ENCODE measurements at places on chromosomes 16 and 17.

DNA sequence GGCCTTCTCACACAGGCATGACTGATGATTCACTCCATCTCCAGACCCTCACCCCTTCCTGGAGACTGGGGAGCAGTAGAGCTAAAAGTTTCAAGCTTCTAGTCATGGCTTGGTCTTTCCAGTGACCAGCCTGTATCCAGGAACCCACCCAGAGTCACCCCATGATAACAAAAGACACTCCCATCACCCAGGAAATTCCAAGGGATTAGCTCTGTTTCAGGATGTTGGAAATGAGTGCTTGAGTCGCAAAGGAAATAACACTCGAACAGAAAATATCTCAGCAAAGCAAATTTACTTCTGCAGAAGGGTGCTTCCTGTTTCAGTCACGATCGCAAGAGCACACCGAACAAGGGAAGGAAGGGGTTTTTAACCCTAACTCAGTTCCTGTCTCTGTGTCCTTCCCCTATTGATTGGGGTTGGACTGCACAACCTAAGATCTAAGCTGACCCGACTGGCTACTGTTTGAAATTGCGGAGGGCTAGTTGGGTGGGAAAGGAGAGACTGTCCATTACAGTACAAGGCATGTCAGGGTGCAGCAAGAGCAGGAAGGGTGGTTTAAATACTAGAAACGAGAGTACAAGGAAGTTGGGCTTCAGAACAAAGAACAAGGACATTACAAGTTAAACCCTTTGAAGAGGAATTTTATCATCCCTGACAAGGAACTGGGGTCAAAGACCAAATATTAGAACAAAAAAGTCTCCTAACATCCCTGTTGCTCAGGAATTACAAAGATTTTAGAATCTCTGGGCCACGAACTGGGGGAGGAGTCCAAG is 224.4 kb upstream of the CACNG5 start:
- DNase-seq: no peak

- DNase-seq: no peak
These were observed 43.7 kb upstream of the GOSR1 start for GRCh38 chr17:30433514-30433913.

- DNase-seq: no peak
These were observed 13.1 kb upstream of the ZNF267 start for GRCh38 chr16:31860508-31860907.

- DNase-seq: no peak
These were observed 31.8 kb upstream of the TMEM132E start for GRCh38 chr17:34547453-34548063.

- DNase-seq: no peak
These were observed 30.3 kb upstream of the IL17C start for GRCh38 chr16:88608076-88608475.

GRCh38 chr16:12120217-12120981 is 143.9 kb downstream of the SNX29 start:
- no peak for DNase-seq

- peak; percentile 83 for DNase-seq
These were observed 792 bp upstream of the RAC3 start for GRCh38 chr17:82030470-82031302.

GRCh38 chr17:83118071-83118841 is 38.8 kb downstream of the METRNL start:
- DNase-seq: no peak

GRCh38 chr16:14346278-14347142 is 275.4 kb downstream of the MRTFB start:
- no peak for DNase-seq

DNA sequence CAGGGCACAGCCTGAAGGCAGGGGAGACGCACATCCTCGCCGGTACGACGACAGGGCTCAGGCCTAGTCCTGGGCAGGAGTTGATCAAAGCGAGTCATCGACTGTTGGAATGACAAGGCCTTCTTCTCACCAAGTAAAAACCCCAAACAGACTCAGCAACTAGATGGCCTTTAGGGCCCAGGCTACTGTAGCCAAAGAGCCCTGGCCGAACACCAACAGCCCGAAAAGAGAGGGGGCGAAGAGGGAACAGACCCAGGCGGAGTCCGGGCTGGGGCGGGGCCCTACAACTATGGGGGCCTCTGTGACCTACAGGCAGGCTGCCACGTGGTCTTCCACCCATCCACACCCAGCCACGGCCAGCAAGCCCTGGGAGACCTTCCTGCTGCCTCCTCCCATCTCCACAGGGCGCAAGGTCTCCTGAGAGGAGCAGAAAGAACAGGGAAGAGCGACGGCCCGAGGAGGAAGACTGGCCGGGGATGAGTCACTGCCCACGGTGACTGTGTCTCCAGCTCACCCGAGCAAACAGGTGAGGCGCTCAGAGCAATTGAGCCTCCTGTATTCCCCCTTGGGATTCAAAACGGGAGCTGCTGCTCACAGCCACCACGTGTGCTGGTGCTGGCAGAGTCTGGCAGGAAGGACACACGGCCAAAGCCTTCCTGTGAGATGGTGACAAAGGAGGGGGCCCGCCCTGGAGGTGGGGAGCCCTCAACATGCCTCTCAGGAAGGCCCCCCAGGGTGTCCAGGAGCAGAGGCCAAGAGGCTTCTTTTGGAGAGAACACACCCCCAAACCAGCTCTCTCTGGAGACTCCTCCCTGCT is 17.7 kb downstream of the SLC16A3 start:
- no peak for DNase-seq

DNA sequence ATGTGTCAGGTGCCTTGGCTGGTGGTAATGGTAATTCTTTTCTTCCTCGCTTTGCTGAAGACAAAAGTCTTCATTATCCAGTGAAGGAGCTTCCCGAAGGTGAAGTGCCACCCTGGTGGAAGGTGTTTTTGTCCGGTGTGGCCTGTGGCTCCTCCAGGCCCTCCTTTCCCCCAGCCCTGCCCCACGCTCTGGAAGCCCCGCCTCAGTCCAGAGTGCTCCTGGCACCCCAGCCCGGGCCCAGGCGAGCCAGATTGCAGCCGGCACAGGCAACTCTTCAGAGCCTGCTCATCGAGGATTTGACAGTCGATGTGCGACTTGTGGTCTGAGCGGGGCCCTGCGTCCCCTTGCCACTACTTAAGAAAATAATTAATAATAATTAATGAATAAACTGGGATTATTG is 93.7 kb downstream of the MGAT5B start:
- DNase-seq: no peak

GRCh38 chr17:61403801-61404662 is 4.4 kb downstream of the TBX2 start:
- no peak for DNase-seq

GRCh38 chr17:45336390-45337182 is 19.8 kb upstream of the MAP3K14 start:
- no peak for DNase-seq

DNA sequence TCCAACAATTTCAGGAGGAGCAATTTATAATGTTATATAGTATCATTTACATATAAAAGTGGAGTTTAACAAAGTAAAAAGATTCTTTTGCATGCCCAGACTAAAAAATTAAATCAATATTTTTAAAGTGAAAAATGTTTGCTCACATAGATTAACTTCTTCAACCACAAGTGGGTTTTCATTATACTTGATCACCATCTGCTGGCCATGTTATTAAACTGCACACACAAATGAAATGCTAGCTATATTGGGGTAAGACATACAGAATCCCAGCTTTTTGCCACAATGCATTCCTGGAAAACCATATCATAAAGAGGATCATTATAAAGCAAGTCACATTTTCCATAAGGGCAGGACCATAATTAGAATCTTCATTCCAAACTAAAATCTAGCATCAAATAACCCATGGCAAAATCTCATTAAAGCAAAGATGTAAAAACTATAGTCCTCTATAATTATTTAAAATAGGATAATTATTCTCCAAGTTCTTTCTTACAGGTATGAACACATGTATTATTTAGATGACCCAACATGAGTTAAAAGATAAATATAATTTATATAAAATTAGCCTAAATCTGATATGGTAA is 26.3 kb downstream of the CEP112 start:
- DNase-seq: no peak

GRCh38 chr16:25051406-25052150 is 36.4 kb upstream of the ARHGAP17 start:
- DNase-seq: no peak

DNA sequence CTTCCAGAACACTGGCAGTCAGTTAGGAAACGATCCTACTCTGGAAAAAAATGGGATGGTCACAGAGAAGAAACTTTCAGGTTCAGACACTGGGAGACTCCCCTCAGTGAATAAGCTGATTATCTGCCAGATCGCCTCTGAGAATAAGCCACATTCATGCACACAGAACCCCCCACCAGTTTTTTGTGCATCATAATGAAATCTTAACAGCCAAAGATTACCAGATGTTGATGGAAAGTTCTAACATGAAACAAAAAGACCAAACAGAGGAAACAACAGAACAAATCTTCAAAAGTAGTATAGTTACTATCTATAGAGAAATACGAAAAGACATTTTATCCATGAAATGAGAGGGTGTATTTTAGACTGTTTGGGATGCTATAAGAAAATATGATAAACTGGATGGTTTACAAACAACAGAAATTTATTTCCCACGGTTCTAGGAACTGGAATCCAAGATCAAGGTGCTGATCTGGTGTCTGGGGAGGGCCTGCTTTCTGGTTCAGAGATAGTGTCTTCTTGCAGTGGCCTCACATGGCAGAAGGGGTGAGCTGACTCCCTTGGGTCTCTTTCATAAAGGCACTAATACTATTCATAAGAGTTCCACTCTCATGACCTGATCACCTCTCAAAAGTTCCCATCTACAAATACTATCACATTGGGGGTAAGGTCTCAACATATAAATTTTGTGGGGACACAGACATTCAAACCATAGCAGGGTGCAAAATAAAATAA is 8.0 kb upstream of the AMZ2 start:
- DNase-seq: no peak

GRCh38 chr17:66847704-66848103 is 12.8 kb downstream of the CACNG5 start:
- DNase-seq: no peak

DNA sequence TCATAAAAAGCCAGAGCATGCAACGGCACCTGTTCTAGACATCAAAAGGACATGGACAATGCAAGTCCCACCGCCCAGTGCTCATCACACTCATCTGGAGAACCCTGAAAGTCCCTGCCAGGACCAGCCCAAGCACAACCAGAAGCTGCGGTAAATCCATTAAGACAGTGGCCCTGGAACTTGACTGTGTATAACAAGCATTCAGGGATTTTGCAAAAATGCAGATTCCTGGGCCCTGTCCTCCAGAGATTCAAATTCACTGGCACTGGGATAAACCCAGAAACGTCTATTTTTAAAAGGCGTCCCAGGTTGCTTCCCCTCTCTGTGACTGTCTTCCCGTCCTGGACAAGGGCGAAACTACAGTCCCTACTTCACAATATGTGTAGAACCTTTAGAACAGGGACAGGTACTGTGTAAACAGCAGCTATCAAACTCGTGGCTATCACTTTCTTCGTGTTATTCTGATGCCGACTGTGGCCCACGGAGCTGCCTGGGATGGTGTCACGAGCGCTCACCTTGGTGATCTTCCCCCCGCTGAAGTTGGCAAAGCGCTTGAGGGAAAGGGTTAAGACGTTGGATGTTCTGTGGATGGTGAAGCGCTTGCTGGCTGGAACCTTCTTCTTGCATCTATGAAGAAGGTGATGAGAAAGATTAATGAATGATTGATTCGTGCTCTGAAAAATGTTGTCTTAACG is 22.3 kb downstream of the USP36 start:
- DNase-seq: no peak

- DNase-seq: no peak
These were observed 37.0 kb downstream of the CUEDC1 start for GRCh38 chr17:57918017-57918895.

GRCh38 chr17:76585649-76586593 is at the start of gene ST6GALNAC2:
ST6GALNAC2 (minus strand) TSS chr17:76585860; CDS start chr17:76585808, 52 bp downstream.
- DNase-seq: peak; percentile 22

DNA sequence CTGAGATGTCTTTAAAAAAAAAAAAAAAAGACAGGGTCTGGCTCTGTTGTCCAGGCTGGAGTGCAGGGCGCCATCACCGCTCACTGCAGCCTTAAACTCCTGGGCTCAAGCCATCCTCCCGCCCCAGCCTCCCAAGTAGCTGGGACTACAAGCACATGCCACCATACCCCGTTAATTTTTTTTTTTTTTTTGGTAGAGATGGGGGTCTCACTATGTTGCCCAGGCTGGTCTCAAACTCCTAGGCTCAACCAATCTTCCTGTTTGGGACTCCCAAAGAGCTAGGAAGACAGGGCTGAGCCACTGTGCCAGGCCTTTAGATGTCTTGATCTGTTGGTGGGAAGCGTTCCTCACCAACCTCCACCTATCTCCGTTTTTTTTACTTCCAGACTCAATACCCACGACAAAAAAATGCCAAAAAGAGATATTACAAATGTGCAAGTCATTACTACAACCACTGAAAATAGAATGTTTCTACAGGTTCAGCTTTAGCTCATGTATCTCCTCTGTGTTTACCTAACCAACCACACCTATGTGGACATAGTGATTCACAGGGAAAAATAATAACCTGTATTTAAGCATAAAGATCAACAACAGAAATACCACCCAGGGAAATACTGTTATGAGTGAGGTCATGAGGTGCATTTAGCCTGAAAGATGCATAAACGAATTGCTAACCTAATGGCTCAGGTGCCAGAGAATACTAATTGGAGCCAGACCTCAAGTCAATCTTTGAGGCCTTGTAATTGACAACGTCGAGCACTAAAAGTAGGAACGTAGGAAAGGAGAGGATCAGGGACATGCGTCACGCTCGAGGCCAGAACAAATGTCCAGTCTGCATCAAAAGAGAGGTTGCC is 22.6 kb downstream of the NACA2 start:
- no peak for DNase-seq

GRCh38 chr17:57477522-57478362 is 221.4 kb downstream of the MSI2 start:
- no peak for DNase-seq

Measured in stimulated activated CD4-positive, alpha-beta T cell treated with anti-CD3 and anti-CD28 coated beads, Interleukin-15, amount 100 ng/mL, for 48 hours (primary cell).